ENCODE measurements at places on chromosomes 7 and 10. TPM values are rescaled to one million over a fixed set of nuclear protein-coding genes. Genes with fewer than 3 reads are reported as not detected.

DNA sequence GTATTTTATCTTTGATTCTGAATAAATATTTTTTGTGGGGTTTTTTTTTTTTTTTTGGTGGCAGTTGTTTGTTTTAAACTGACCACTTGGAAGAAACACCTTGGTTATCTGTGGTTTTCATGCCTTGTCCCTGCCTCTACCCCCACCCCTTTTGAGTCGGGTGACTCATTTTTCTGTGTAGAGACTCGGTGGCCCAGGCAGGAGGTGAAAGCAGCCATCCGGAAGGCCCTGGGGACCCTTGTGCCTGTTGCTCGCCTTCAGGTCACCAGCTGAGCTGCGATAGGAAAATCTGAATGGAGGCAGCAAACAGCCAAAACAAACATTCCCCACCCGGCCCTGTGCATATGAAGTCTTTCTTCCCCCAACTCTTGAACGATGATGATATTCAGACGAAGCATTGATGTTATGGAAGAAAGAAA is 22.8 kb downstream of the CYP17A1 start:
- no peak for DNase-seq

LBX1 gene
- total RNA-seq = not detected

- peak; percentile 72 for DNase-seq
Observed at GRCh38 chr7:132390705-132391104, 185.6 kb downstream of the PLXNA4 start.

- DNase-seq = no peak
Observed at GRCh38 chr7:26005683-26006410, 146.2 kb upstream of the NFE2L3 start.

- no peak for DNase-seq
Observed at GRCh38 chr10:102919246-102919959, 1.3 kb downstream of the CNNM2 start.

DNA sequence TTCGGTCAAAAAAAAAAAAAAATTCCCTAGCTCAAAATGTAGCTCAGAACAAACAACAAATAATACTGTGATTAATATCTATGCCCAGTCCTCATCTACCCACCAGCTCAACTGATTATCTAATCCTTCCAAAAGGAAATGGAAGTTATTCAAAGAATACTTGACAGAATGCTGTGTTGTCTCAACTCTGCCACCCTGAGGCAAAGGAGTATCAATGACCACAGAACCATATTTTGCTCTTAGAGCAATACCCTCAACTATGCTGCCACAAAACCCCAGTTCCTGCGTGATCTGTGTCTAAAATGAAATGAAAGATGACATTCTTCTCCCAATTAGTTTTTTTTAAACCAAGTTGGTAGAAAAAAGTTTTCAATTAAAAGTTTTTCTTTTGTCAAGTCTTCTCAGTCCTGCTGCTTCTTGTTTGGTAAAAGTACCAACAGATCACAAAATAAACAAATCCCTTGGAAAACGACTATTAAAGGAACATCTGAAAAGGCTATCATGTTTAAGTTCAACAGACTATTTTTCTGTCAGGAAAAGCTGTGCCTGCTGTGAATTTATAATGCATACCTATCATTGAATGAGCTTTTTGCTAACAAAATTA is 21.6 kb downstream of the RBM28 start:
- DNase-seq = peak; percentile 53

DNA sequence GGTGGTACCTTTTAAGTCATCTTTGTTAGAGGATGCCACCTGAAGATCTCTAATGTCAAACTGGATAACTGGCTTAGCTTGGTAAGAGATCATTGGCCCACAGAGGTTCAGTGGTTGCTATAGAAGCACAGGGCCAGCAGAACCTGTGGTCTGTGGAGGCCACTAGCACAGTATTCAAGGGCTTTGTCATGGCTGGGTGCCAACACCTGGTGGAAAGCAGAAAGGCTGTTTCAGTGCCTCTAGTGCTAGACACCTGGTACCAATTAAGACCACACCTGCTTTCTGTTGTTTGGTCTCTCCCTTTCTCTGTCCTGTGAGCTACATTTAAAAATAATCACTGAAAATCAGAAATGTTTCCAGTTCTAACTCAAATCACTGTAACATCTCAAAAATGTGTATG is 10.0 kb upstream of the PCGF5 start:
- no peak for DNase-seq

DNA sequence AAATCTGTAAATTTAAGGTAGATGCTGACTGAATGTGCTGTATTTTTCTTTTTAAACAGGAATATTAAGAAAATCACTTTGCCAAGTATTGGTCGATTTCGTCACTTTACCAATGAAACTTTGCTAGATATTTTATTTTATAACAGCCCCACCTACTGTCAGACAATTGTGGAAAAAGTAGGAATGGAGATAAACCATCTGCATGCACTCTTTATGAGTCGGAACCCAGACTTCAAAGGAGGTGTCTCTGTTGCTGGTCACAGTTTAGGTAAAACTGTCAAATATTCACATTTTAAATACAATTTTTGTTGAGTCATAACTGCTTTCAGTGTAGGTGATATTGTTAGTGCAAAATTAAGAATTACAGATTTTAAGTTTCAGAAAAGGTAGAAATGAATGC is 25.2 kb downstream of the SEC23IP start:
- DNase-seq = peak; percentile 6

CALML3 gene
- total RNA-seq = not detected

- peak; percentile 6 for DNase-seq
Observed at GRCh38 chr10:1049425-1049958, 573 bp upstream of the IDI1 start.

DNA sequence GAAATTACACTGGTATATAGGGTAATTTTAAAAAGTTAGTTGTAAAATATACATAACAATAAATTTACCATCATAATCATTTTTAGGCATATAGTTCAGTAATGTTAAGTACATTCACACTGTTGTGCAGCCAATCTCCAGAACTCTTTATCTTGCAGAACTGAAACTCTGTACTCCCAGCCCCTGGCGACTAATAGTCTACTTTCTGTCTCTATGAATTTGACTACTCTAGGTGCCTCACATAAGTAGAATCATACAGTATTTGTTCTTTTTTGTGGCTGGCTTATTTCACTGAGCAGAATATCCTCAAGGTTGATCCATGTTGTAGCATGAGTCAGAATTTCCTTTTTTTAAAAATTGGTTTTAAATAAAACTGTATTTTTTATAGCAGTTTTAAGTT is 41.4 kb downstream of the NRF1 start:
- no peak for DNase-seq

GRCh38 chr7:40721342-40721949 is 586.6 kb downstream of the SUGCT start:
- no peak for DNase-seq

- no peak for DNase-seq
Observed at GRCh38 chr10:130550952-130551674, 414.9 kb downstream of the GLRX3 start.

- DNase-seq = no peak
Observed at GRCh38 chr7:31104361-31105255, 52.5 kb downstream of the ADCYAP1R1 start.

- DNase-seq = peak; percentile 32
Observed at GRCh38 chr7:156768698-156769472, 124.1 kb downstream of the LMBR1 start.

GRCh38 chr7:138872576-138872975 is 74.6 kb upstream of the ATP6V0A4 start:
- peak; percentile 76 for DNase-seq

GRCh38 chr10:21953585-21954057 is 49.9 kb downstream of the DNAJC1 start:
- peak; percentile 43 for DNase-seq

DNA sequence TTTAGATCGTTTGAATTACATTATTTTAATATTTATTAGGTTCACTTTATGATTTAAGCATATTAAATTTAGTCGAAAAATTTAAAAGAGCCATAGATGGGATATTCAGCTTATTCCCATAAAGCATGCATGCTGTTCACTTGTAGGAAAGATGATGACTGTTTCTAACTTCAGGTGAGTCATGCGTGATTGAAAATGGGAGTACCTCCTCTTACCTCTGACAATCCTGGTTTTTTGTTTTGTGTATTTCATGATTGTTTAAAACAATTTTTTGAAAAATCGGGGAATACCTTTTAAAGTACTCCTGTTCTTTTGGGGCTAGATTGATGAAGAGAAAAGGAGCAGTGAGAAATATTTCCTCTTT is 1.4 kb downstream of the TNKS2 start:
- DNase-seq = peak; percentile 61

DNA sequence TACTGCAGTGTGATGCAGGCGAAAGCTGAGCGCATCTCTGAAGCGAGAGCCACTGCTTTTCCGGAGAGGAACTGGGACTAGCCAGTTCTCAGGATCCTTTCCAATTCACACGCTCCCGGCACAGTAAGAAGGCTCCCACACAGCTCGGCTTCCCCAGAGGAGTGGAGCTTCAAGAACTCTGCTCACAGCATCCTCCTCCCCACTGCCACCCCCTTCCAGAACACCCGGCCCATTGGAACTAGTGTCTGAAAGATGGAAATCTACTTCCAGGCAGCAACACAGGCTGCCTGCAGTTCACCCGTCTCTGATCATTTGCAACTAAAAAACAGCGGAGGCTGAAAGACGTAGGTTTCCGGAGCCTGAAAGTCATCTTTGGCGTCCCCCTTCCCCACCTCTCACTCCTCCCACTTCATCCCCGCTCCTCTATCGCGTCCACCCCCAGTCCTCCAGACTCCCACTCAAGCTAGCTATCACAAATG is at the start of gene DGKB:
DGKB (minus strand) TSS at position 163 of the 479 bp plus-strand sequence.
- DNase-seq = no peak

DNA sequence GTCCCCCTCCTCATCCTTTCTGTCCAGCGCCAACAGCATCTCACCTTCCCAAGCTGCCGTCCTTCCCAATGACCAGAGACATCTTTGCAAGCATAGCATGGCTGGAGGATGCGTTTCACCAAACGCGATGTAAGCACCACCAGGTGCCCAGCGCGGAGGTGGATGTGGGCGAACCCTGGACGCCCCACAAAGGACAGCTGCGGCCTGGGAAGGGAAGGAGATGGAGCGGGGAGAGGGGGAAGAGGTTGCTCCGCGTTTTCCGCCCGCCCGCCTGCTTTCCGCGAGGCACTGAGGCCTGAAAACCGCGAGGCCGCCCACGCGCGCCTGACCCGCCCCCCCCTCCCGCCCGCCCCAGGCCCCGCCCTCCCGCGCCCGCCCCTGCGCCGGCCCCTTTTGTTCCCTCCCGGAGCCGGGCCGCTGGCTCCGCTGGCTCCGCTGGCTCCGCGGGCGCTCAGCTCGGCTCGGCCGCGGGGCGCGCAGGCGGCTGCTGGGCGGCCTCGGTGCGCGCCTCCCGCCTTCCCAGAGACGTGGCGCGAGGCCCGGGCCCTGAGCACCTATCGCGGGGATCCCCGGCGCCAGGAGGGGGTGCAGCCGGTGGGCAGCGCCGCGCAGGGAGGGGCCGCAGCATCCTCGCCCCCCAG is at the start of gene CLIP2:
CLIP2 (plus strand) TSS at position 390 of the 641 bp plus-strand sequence. CDS start 28,140 bp downstream, outside the sequence.
- peak; percentile 72 for DNase-seq

DNA sequence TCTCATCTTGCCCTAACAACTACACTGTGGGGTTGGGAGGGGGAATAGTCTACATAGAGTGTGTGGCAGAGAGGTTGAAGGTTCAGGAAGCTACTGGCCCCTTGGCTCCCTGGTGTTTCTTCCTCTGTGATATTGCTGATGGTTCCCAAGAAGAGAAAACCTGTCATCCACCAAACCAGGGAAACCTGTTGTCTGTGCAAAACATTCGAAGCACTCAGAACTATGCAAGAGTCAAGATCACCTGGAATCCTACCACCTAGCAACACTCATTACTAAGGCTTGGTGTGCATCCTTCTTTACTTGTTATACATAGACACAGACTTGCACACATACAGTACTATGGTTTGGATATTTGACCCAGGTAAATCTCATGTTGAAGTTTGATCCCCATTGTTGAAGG is 46.5 kb upstream of the MKI67 start:
- DNase-seq = no peak

- no peak for DNase-seq
Observed at GRCh38 chr7:116740755-116741462, 68.9 kb downstream of the MET start.

GRCh38 chr7:95916573-95917297 is 144.4 kb downstream of the DYNC1I1 start:
- DNase-seq = peak; percentile 83

FAM25G gene
- not detected for total RNA-seq

DNA sequence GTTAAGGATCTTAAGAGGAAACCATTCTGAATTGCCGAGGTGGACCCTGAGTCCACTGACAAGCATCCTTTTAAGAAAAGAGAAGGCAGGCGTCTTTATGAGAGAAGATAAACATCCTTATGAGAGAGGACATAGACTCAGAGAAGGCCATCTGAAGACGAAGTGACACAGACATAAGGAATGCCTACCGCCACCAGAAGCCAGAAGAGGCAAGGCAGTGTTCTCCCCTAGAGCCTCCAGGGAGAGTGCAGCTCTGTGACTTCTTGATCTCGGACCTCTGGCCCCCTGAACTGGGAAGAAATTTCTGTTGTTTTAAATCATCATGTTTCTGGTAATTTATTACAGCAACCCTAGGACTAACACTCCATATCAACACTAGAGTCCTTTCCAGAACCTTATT is 25.2 kb upstream of the ING3 start:
- no peak for DNase-seq

DNA sequence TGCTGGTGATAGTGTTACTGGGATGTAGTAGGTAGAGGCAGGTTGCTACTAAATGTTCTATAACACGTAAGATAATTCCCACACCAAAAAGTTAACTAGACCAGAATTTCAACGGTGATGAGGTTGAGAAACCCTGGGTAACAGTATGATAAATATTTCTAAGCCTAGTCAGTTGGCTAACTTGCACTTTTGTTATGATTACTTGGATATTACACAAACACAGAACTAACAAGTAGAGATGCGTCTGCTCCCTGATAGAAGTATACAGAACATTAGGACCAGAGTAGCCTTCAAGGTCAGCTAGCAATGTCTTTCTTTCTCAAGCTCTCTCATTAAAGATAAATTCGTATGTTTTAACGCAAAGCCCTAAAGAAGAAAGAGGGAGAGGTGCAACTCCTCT is 86.2 kb upstream of the FZD8 start:
- DNase-seq = no peak

All from PC-3 (cell line).